ENCODE measurements at places on chromosomes 1 and 21.

DNA sequence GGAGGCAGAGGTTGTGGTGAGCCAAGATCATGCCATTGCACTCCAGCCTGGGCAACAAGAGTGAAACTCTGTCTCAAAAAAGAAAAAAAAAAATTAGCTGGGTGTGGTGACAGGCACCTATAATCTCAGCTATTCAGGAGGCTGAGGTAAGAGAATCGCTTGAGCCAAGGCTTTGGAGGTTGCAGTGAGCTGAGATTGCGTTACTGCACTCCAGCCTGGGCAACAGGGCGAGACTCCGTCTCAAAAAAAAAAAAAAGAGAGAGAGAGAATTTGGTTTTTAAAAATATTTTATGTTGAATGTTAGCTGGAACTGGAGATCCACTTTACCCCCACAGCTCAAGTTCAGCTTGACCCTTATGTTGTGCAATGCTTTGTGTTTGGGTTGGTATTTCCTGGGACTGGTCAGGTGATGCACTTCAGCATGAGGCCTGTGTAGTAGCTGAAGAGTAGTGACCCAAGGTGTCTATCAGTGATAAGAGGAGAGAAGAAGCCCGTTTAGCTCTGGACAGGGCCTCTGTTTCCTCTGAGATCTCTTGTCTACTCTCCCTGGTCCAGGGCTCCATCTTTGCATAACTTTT lies 36.8 kb upstream of the MACF1 start:
- no peak for DNase-seq

- DNase-seq, result no peak
Measured at GRCh38 chr1:199913318-199913717, 114.2 kb upstream of the NR5A2 start.

GRCh38 chr1:22508991-22509390 lies 54.3 kb upstream of the EPHA8 start:
- DNase-seq, result no peak

- no peak for DNase-seq
Measured at GRCh38 chr21:45316871-45317397, 29.2 kb upstream of the POFUT2 start.

DNA sequence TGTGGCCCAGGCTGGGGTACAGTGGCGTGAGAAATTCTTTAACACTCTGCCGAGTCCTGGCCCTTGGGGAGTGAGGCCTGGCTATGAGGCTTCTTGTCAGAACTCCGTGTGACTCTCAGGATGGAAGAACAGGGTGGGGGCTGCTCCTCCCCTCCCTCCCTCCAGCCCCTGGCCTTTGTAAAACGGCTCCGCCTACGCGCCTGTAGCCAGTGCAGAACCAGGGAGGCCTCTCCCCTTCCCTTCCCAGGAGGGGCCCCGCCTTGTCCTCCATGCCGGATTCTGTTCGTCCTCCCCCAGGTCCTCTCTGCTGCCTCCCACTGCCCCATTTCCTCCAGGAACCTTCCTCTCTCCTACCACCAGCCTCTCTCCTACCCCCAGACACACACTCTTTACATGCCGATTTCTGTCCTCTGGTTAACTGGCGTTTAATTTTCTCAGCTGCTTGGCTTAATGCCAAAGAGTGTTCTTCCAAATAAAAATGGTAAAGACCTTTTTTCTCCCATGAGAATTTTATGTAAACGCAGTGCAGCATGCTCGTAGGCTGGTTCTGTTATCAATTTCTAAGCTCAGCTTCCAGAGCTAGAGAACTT lies 21.0 kb downstream of the PDE9A start:
- DNase-seq, result no peak

- DNase-seq, result no peak
Measured at GRCh38 chr1:176205332-176205914, 1.7 kb downstream of the COP1 start.

DNA sequence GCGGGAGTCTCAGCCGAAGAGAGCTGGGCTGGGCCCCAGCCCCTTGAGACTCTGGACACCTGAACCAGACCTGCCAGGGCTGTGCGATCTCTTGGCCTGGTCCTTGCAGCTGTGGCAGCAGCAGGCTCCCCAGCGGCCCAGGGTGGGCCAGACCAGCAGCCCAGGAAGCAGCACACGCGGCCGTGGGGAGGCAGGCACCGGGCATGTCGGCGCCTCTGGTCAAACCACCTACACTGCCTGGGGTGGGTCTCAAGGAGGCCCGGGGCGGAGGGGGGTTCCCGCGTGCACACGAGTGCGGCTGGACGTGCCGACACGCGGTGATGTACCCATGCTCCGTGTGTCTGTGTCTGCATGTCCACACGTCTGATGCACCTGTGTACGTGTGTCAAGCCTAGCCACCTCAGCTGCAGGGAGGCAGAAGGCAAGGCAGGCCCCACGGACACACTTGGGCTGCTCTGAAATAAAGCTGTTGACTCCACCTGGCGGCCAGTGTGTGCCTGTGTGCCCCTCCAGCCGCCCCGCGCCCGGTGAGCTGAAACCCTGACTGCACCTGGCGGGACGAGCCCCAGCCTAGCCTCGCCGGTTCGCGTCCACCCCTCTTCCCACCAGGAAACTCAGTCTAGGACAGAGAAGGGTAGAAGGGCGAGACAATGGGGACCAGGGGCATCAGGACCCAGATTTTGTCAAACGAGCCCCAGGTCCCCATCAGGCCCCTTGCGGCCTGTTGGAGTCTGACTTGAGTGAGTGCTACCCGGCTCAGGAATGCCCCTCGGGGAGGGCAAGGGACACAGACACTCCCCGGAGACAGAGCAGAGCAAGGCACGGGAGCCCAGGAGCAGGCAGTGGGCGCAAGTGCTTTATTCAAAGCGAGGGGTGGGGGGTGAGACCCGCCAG lies 11.6 kb downstream of the SCNN1D start:
- DNase-seq, result peak; percentile 41

DNA sequence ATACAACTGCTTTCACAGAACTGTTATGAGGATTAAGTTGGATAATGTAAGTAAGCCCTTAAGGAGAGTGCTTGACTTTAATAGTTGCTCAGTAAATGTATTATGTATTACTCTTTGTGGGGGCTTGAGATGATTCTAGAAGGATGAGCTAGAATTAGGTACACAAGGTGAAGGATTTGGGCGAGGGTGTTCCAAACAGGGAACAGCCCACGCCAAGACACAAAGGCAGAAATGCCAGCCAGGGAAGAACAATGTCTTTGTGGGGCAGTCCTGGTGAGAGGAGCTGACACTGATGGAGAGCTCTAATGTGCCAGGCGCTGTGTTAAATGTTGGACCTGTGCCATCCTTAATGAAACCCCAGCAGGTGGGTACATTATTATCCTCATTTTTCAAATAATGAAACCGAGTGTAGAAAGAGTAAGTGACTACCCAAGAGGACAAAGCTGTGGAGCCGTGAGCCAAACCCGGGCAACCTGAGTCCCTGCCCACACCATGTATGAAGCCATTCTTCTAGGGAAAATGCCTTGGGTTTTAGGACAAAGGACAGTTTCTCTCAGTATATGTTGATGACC lies 362.4 kb downstream of the HHAT start:
- no peak for DNase-seq

DNA sequence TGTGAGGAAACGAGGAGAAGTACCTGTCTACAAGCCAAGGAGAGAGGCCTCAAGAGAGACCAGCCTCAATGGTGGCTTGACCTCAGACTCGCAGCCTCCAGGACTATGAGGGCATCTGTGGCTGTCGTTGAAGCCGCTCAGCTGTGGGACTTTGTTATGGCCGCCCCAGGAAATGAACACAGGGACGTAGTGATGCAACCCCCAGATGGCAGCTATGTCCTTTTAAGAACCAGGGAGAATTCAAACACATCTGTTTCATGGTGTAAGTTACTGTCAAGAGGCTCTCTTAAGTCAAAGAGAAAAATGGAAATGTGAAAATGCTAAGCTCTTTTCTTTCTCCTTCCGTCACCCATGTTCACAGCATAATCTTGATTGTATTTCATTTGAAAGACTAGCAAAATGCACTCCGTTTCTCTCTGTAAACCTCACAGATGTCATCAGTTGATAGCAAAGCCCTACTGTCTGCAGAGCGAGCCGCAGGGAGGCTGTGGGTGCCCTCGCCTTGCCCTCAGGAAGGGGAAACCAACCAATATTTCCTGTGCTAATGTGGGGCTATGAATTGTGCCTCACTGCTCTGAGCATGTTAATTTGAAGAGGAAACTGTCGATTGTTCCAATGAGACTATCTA lies 21.3 kb downstream of the UBASH3A start:
- DNase-seq, result peak; percentile 60

DNA sequence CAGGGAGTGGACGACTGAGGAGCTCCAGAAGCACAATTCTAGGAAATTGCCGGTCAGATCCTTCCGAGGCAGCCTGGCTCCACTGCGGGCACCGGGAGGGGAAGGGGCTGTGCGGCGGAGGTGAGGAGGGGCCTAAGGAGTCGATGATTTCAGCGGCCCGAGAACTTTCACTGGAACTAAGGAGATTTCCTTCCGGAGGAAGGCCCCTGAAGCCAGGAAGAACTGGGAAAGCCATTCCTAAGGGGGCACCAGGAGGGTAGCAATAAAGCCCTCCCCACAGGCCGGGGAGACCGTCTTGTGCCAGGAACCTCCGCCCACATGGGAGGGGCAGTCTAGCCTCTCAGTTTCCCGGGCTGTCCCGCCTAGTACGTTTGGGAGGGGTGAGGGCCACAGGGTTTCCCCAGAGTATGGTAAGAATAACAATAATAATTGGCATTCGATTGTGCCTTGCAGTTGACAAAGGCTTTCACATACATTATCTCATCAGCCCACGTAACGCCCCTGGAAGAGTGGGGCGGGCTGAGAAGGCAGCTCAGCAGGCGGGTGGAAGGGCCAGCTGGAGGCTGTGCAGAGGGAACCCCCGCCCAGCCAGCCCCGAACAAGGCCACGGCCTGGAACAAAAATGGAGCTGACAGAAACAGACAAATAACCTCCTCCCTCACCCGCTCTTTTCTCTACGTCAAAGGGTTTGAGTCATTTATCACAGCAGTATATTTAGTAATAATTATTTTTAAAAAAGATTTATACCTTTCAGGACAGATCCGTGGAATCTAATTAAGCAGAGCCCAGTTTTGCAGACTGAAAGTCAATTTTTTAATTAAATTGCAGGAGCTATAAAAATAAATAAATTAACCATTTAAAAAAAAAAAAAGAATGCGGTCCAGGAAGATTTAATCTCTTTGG lies 19.8 kb downstream of the NPR1 start:
- DNase-seq, result no peak

- DNase-seq, result no peak
Measured at GRCh38 chr1:3978990-3979325, 78.9 kb upstream of the C1orf174 start.

DNA sequence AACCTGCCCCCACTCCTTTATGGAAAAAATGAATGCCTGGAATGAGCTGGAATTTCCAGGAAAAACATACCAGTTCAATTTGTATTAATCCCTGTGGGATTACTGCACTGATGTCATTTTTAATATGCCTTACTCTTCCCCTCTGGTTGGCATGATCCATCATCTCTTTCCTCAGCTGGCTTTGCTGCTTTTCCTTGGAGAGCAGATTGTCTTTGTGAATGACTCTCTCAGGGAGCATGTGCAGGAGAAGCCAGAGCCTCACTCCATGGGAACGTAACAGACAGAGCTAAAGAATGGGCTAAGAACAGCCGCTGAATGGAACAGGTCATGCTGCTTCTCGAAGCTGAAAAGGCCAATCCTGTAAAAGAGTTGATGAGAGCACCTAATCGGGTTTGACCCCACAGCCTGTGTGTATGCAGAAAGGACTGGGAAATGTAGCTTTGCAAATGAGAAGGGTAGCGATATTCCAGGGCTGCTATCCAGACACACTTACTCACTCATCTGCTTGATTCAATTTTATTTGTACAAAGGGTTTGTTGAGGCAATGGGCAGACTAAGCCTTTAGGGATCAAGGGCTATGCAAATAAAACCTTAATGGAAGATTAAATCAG lies 20.7 kb downstream of the PHC2 start:
- DNase-seq, result no peak

DNA sequence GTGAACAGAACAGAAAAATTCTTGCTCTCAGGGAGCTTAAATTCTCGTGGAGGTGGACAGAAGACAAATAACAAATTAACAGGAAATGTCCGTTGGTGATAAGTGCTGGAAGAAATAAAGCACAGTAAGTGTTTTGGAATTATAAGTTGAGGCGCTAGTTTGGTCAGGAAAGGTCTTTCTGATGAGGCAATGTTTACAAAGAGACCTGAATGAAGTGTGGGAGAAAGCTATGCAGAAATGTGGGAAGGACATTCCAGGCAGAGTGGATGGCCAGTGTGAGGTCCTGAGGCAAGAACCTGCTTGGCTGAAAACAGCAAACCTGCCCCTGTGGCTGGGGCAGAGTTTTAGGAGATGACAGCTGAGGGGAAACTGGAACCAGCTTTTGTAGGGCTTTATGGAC lies 23.3 kb downstream of the NGF start:
- no peak for DNase-seq

- no peak for DNase-seq
Measured at GRCh38 chr1:211643324-211644212, 31.9 kb downstream of the NEK2 start.

GRCh38 chr1:82215056-82215852 lies 414.5 kb downstream of the ADGRL2 start:
- no peak for DNase-seq

DNA sequence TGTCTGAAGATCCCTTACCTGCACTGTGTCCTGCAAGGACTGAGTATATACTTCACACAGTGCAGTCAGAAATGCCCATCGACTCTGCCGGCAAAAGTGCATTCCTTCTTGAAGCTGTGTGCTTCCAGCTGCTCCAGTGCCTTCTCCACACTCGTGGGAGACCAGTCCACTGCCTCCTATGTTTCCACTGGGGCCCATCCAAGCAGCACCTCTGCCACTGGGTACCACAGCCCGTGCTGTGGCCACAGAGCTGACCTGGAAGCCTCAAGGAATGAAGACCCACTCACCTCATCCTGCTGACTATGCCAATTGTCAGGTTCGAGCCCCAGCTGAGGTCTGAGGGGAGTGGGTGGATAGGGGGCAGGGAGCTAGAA lies 108.1 kb downstream of the GDAP2 start:
- DNase-seq, result no peak

DNA sequence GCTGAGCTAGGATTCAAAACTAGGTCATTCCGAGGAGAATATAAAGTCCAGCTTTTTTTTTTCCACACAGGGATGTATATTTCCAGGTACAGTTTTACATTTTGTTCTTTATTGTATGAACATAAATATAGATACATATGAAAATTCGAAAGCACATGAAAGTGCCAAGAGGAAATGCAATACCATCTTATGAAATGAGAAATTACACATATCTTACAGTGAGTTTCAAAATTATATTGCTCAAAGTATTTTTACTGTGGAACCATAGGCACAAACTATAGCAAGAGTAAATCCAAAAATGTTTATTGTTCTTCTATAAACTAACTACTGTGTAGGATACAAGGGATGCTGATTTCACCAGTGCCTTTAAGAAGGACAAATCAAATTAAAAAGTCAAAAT lies 39.0 kb downstream of the PTPRC start:
- no peak for DNase-seq

GRCh38 chr1:42484382-42484781 lies 21.3 kb downstream of the CCDC30 start:
- DNase-seq, result no peak

DNA sequence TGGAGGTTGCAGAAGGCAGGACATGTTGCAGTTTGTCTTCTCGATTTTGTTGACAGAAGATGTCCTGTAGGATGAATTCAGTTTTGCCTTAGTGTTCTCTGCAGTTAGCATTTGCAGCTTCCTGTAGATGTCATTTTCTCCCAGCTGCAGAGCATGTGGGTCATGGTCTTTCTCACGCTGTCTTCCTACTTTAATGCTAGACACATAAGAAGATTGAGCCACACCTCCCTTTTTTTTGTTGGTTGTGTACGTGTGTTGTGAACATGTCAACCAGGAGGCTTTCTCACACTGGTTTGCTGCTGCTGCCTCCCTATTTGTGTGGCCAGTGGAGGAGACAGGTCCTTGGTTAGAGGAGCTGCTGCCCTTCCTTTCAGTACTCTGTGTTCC lies 110.7 kb downstream of the VPS13D start:
- DNase-seq, result no peak

GRCh38 chr1:198876371-198876871 lies 237.6 kb downstream of the PTPRC start:
- no peak for DNase-seq

Data from stimulated activated CD8-positive, alpha-beta memory T cell treated with anti-CD3 and anti-CD28 coated beads, Interleukin-12 subunit alpha, Interleukin-12 subunit beta, amount 100 ng/mL, for 4 hours (primary cell).